ENCODE measurements at places on chromosomes 11 and 22. TPM values are rescaled to one million over a fixed set of nuclear protein-coding genes. Genes with fewer than 3 reads are reported as not detected.

Gene OOSP4B
- total RNA-seq: not detected

Gene IFITM10
- total RNA-seq: 2.9 TPM

- no peak for DNase-seq
Observed at GRCh38 chr11:74493791-74494630, 487 bp upstream of the LIPT2 start.

DNA sequence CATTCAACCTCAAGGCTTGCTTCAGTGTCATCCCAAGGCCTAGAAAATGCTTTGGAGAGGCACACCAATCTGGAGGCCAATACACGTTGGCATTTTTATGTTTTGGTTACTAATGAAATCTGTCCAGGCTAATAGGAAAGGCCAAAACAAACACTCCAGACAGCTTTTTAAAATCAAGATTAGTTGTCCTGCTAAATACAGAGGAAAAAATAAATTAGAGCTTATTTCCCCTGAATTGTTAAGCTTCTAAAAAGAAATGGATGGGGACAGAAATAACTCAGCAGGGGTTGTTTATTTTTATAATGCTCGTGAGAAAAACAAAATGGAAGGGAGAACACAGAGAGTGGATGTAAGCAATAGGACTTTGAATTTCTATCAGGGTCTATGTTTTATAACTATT, 438.5 kb upstream of the LRRC4C start:
- DNase-seq: no peak

GRCh38 chr11:35404388-35404775, 15.0 kb downstream of the SLC1A2 start:
- DNase-seq: no peak

Data from ascending aorta (tissue), 2 donors.